ENCODE measurements at places on chromosomes 16 and 17.
A peak's percentile ranks its signal among the peaks of the same experiment; 100 is the strongest.

GRCh38 chr17:60283816-60284215, 108.1 kb downstream of the USP32 start:
- DNase-seq: no peak

- DNase-seq: no peak
Observed at GRCh38 chr16:67339453-67339852, 12.8 kb downstream of the LRRC36 start.

GRCh38 chr16:21673469-21673868, 9.7 kb downstream of the OTOA start:
- no peak for DNase-seq

- DNase-seq: no peak
Observed at GRCh38 chr17:38982858-38983746, 15.9 kb upstream of the FBXO47 start.

DNA sequence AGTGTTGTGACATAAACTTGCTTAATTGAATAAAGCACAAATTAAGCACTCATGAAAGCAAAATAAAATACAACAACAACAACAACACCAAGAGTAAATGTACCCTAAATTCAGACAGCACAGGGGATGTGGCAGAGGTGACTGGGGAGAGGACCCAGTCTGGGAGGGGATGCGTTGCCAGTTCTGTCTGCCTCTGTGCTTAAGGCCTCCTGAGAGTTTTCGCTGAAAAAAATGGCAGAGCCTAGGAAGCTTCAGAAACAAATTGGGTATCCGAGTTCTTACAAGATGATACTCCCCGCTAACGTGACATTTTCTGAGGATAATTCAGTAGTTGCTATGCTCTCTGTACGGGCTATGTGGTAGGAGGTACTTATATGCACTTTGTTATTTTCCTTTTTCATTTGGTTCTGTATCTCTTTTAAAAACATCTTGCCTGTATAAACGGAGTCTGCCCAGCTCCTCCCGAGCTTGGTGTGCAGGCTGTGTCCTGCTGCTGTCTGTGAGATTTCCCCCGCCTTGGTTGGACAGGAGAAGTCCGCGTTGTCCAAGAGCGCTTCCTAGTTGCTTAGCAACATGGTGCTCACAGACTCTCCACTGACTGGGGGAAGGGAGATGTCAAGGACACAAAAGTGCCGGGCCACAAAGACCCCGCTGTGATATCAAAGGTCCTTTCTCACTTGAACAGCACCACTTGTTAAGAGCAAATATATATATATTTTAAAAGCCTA, 134.2 kb upstream of the CPHXL start:
- no peak for DNase-seq

DNA sequence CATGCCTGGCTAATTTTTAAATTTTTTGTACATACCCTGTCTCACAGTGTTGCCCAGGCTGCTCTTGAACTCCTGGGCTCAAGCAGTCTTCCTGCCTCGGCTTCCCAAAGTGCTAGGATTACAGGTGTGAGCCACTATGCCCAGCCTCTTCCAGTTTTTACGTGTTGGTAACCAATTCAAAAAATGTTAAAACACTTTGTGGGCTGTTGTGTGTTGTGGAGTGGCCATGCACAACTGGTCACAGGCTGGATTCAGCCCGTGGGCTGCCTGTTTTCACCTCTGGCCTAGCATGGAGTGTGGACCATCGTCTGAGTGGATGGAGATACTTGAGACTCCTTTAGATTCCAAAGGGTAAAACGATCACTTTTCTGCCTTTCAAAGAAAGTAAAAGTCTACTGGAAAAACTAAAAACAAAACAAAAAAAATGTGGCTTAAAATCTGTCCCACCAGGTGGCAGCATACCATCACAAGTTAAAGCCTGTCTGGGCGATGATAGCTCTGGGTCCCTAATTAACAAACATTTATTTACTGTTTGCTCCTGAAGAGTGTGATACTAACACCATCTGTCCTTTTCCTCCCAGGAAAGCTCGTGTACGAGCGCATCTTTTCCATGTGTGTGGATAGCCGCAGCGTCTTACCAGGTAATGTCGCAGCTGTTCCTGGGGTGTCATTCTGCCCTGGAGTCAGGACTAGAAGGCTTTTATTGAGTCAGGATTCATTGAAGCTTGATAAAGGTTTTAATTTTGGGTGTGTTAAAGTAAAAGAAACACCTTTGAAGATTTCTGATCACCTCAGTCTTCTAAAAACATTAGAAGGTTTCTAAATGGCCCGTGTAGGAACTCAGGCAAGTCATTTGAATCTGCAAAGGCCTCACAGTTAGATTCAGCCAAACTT, 45.8 kb downstream of the VPS35L start:
- DNase-seq: peak; percentile 26

DNA sequence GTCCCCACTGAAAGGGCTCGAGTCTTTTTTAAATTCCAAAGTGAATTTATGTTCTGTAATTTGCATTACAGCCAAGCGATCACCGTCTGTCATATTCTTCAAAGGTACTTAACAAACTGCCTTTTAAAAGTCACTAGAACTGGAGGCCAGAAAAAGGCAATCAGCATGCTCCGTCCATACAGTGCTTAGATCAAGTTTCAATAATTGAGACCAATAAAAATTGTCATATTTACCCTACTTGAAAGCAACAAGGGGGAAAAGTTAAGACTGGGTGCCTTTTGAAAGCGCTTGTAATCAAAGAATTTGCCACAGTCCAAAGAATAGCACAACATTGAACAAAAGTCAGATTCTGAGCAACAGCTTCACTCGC, 9.0 kb upstream of the ZFHX3 start:
- DNase-seq: no peak

- DNase-seq: no peak
Observed at GRCh38 chr16:85187002-85187401, 74.7 kb upstream of the CIBAR2 start.

DNA sequence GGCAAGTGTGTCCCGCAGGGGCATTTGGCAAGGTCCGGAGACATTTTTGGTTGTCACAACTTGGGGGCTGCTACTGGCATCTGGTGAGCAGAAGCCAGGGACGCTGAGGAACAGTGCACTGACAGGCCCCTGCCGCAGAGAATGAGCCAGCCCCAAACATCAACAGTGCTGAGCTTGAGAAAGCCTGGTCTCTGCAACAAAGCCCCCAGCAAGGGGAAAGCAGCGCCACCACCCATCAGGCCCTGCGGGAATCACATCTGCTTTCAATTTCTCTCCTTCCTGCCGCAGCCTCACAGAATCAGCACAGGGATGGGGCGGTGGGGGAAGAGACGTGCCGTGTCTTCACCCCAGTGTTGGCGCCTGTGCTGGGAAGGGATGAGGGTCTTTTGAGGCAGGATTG, 14.8 kb upstream of the PRPSAP1 start:
- no peak for DNase-seq

GRCh38 chr17:14204084-14204483, 32.6 kb downstream of the CDRT15 start:
- DNase-seq: no peak

Data from activated T-cell treated with anti-CD3 and anti-CD28 coated beads, Interleukin-2, amount 50 U/mL, for 48 hours (primary cell).